ENCODE measurements at places on chromosomes 7 and 10.

DNA sequence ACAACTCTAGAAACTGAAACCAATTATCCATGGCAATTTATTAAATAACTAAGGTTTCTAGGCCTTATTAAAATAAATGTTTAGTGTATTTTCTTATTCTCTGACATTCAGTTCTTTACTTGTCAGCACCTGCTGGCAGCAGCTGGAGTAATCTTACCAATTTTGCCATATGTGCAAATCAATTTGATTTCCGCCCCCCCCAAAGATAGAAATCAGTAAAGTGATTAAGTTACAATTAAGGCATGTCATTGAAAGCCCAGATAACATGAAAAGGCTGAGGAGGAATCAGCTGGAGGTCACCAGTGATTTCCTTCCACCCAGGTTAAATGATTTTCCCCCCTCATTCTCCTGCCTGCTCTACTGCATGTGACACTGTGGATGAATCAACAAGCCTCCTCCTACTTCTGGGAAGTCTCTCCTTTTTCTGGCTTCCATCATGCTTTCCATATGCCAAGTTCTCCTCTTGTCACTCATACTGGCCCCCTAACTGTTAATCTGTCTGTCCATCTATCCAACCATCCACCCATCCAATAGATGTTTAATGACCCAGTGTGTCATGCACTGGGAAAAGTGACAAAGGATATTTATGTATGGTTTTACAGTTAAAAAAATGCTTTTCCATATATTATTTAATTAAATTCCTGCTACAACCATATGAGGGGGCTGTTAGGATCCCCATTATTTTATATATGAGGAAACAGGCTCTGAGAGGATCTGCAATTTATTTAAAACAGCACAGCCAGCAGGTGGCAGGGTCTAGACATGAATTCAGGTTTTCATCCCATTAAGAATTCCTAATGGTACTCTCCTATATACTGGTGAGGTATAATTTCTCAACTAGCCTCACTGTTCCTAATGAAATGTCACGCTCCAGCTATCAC is 116.5 kb downstream of the ATXN7L1 start:
- DNase-seq, result no peak

DNA sequence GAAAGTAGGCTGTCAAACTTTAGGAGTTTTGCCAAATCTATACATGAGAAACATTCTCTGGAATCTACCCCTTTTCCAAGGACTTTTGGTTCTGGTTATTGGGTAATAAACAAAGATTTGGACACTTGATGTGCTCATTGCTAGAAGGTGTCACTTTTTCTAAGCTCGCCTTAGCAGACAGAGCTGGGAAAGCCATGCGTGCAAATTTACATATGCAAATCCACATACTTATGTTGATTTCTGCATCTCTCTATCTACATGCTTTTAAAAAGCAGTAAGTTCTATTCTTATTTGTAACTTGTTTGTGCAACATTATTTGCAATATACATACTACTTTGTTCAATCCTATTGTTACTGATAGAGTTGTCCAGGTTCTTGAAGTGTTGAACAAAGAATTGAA is 22.5 kb upstream of the GIMAP6 start:
- no peak for DNase-seq

GRCh38 chr10:133444342-133445267 is 9.1 kb upstream of the SCART1 start:
- DNase-seq, result peak; percentile 60

DNA sequence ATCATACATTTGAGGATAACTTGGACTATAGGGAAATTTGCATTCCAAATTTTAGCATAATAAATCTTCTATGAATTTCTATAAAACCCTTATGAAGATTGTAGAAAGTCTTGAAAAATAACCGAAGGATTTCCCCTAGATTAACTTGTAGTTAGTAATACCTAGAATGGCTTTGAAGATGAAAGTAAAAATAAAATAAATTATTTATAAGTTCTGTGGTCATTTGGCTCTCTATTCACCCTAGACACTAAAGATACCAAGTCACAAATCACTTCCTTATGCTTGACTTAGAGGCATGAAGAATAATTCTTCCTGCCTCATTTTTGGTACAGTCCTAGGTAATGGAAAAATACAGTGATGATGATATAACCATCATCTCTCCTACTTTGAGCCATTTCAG is 79.3 kb downstream of the CSTF2T start:
- no peak for DNase-seq

- no peak for DNase-seq
Observed at GRCh38 chr7:16836481-16836880, 31.7 kb upstream of the AGR2 start.

- DNase-seq, result no peak
Observed at GRCh38 chr10:60332371-60332770, 57.3 kb downstream of the ANK3 start.

- peak; percentile 89 for DNase-seq
Observed at GRCh38 chr7:128453836-128454804, 1.6 kb upstream of the HILPDA start.

DNA sequence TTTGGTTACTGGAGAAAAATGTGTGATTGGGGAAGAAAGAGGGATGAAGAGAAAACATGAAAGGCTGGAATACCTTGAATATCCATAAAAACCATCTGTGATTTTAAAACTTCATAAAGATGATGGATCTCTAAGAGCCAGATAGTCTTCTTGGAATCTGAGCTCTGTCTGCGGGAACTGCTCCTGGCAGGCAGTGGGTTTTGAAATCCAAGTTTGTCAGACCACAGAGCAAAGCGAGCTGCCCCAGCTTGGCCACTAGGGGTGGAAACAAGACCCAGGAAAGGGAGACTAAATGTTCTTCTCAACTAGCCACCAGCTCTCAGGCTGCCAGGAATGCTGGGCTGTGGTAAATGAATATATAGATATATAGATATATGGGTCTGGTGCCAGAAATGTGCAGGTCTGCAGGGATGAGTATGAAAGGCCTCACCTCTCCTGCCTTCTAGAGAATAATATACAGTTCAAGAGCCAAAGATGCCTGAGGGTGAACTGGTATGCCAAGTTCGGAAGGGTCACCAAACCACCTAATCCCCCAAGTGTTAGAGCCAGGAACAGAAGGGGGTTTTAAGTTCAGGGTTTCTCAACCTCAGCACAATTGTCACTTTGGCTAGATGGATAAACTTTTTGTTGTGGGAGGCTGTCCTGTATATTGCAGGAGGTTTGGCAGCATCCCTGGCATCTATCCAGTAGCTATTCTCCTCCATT is 208.8 kb downstream of the KCNMA1 start:
- DNase-seq, result no peak
